ENCODE measurements at places on chromosomes 13 and 19.

GRCh38 chr13:19862481-19863313 is 752 bp downstream of the ZMYM5 start:
- peak; percentile 24 for DNase-seq

DNA sequence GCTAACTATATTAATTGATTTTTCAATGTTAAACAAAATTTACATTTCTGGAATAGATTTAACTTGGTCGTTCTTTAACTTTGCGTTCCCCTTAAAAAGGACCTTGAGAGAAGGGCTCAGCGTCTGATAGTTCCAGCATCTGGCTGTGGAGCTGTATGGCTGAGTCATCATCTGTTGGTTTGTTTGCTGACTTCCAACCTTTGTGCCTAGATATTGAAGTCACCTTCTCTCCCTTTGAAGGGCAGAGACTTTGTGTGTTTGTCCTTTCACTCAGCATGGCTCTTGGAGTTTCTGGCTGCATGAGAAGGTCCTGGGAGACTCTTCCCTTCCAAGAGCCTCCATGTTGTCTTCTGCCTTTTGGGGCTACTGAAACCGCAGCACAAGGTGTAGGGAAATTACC is 16.6 kb upstream of the IRS2 start:
- DNase-seq = no peak

GRCh38 chr13:107284173-107284572 is 716.2 kb upstream of the ARGLU1 start:
- DNase-seq = peak; percentile 60

GRCh38 chr13:69904784-69905183 is 202.8 kb upstream of the ATXN8OS start:
- peak; percentile 4 for DNase-seq

GRCh38 chr19:56404705-56405056 is 549 bp downstream of the ZNF583 start:
- no peak for DNase-seq

DNA sequence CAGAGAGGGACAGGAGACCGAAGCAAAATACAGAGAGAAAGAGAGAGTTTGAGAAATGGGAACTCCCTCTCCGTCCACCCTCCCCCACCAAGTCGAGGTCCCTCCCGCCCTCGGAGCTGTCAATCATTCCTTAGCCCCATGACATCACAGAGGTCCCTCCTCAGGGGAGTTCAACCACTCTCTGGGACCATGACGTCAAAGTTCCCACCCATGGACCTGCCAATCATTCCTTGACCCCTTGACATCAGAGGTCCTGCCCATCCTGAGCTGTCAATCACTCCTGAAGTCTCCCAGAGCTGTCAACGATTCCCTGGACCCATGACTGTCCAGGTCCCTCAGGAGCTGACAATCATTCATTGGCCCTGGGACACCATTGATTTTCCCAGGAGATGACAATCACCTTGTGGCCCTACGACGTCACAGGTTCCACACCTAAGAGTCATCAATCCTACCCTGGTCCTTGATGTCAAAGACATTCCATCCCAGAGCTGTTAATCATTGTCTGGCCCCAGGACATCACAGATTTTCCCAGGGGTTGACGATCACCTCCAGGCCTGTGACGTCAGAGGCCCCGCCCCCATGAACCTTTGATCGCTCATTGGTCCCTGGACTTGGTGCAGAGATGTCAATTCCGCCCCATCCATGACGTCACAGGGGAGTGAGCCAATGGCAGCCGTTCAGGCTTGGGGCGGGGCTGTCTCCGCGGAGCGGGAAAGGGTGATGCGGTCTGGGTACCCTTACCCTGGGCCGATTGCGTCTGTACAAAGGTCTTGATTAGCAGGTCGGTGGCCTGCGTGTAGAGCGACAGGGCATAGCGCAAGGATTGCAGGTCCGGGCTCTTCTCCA is 61.7 kb downstream of the COLGALT1 start:
- no peak for DNase-seq

- no peak for DNase-seq
Measured at GRCh38 chr13:97502181-97502580, 68.2 kb downstream of the RAP2A start.

DNA sequence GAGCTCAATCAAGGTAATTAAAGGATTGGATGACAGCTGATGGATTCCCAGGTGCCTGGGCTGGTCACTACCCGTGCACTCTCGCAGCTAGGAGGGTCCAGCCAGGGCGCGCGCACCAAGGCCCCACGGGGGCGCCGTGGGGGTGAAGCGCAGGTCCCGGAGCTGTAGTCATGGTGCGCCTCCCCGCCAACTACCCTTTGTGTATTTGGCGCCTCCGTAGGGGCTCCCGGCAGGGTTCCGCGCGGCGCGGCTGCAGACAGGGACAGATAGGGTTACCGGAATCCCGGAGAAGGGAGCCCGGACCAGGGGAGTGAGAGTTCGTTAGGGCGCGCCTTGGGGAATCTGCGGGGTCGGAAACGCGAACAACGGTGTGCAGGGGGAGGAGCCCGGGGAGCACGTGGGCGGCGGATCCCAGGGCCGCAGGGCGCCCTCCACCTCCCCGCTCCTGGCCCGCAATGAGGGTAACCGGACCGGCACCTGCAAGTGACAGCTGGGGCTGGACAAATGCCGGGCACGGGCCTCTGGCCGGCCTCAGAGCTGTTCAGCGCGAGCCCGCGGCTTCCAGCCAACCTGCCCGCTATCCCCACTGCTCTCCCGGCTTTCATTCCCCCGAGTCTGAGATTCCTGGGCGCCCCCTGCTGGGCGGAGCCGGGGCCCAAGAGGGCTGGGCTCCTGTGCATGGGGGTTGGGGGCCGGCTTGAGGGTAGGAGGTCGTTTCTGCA is 3.4 kb upstream of the PRAM1 start:
- peak; percentile 63 for DNase-seq

DNA sequence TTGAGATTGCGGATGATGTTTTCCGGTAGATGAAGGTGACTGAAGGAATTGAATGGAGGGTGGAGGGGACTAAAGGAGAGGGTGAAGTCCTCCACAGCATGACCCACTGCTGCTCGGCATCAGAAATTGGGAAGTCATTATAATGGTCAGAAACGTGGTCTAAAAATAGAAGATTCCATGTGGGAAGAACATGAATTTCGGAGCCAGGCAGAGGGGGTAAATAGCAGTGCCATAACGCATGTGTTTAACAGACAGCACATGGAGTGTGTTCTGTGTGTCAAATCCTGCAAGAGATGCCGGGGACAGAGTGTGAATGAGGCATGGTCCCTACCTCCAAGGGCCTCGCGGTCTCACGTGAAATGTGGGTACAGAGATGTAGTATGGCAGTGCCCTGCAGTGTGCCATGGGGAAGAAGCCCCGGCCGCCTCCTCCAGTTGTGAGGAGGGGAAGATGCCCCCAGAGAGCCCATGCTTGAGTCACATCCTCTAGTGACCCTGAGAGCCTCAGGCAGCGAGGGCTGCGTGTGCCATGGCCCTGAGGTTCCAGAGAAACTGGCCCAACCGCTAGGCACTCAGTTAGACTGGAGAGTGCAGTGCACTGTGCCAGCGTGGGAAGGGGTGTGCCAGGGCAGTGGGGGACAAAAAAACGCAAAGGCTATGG is 106.1 kb downstream of the COL4A2 start:
- no peak for DNase-seq

DNA sequence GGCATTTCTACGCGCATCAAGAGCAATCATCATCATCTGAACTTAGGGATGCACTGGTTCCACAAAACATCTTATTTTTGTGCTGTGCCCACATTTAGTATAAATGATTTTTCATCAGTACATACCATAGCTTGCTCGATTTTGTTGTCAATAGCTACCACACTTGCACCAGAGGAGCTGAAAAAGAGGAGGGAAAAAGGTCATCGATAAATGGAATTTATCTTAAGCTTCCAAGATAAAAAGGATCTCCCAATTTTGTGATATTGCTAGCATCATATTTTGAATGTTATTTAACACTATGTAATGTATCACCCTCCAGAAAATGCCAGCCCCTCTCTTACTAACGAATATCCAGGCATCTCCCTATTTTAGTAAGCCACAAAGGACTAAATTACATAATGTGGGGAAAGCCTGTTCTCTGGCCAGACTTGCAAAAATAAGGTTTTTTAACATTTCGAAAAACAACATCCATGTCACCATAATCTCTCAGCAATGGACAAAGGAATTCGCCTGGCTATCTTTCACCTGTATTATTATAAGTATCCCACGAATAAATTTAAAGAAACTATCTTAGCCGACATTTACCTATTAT is 62.4 kb downstream of the SERP2 start:
- no peak for DNase-seq

- no peak for DNase-seq
Measured at GRCh38 chr13:73998631-73999030, 135.6 kb downstream of the KLF12 start.

- DNase-seq = no peak
Measured at GRCh38 chr13:111900390-111901131, 166.4 kb upstream of the SOX1 start.

GRCh38 chr19:31678421-31678820 is 329.2 kb upstream of the TSHZ3 start:
- no peak for DNase-seq

DNA sequence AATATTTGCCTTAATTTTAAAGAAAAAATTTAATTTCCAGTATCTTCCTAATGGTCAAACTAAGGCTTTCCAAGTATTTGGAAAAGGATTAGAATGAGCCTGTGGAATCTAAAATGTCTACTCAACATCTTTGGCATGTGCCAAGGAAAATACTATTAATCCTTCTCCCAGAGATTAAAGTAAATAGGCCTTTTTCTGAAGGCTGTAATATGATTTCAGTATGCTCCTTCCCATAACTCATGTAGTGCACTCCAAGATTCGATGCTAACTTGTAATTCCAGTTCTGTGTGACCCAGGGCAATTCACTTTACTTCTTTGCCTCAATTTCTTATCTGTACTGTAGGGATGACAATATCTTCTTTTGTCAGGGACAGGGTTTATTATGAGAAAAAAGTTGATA is 196.9 kb downstream of the ZIC5 start:
- DNase-seq = no peak

DNA sequence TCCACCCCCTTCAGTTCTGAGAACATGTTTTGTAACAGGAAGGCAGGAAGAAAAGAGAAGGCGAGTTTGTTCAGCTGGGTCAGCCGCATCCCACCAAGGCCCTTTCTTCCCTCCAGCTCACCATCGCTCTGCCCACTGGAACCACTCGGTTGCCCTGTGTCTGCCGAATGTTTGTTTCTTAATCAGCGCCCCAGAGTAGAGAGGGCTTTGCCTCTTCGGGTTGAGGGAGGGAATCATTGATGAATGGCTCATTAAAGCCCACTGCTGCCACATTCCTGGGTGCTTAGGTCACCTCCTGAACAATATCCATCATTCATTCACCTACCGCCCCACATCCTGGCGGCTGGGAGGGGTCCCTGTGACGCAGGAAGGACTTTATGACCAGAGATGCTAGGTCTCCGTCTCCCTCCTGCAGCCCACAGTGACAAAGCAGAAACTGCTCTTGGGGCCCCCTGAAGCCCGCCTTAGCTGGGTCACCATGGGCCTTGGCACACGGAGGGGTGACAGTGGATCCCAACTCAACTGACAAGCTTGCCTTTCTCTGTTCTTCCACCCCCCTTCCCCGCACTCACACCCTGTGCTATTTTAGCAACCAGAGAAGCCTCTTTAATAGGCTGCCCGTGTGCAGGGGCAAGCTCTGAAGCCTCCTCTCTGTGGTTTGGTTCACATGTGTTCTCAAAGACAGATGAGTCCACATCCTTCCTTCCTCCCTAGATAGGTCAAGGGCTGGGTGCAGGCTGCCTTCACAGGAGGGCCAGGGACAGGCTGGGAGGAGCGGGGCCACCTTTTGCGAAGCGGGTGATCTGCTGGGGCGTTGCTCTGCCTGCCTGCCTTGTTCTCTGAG is 46.2 kb downstream of the ACTN4 start:
- peak; percentile 88 for DNase-seq

DNA sequence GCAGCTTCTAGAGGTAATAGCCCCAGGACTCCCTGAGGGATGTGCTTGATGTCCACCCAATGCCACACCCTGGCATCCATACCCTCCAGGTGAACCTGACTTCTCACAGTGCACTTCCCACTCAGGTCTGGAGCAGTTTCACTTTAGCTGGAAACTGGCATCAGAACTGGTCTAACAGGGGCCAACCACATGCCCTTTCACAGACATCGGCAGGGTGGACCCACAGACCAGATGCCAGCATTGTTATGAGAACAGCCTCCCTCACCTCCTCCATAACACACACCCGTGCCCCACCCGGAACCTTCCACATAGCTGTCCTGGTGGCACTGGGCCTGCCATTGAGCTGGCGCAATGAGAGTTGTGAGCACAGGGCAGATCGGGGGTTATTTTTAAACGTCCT is 77.4 kb upstream of the GPR12 start:
- DNase-seq = no peak

GRCh38 chr19:56110515-56111448 is 10.3 kb downstream of the ZNF787 start:
- peak; percentile 40 for DNase-seq

DNA sequence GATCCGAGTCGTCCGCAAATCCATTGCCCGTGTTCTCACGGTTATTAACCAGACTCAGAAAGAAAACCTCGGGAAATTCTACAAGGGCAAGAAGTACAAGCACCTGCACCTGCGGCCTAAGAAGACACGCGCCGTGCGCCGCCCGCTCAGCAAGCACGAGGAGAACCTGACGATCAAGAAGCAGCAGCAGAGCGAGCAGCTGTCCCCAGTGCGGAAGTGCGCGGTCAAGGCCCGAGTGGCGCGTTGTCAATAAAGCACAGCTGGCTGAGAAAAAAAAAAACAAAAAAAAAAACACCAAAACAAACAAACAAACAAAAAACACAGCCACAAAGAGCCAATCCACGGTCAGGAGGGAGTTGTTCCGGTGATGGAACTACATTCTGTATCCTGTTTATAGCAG is 4.7 kb upstream of the GNA15 start:
- no peak for DNase-seq

DNA sequence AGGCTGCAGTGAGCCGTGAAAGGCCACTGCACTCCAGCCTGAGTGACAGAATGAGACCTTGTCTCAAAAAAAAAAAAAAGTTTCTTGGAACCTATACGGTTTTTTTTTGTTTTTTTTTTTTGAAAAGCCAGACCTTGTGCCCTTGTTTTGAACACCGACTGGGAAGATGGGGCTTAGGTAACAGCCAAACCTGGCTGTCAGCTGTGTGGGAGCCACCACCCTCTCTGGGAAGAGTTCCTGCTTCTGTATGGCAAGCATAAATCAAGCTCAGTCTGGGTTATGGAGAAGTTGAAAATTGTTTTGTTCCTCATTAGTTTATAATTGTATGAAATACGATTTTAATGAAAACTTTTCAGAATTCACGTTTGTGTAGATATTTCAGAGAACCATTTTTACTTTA is 39.5 kb downstream of the MPHOSPH8 start:
- DNase-seq = no peak

DNA sequence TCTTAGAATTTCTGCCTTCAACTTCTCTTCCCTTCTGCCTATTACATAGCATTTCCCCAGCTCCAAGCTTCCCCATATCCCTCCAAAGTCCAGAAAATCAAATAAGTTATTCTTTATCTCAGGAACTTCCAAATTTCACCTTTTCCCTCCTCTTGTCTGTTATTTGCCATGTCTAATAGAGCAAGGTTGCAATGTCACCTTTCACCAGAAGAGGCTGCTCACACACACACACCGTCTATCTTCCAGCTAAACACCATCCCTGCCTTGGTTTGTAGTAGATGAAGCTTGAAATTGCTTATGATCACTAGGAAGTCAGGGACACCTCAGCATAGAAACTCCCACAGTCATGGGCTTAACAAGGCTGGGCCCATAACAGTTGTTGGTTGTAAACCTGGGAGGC is 48.4 kb downstream of the ZNRF4 start:
- DNase-seq = no peak

All from astrocyte of the spinal cord (primary cell).